ENCODE measurements at places on chromosomes 7 and 10.
A peak's percentile ranks its signal among the peaks of the same experiment; 100 is the strongest.

DNA sequence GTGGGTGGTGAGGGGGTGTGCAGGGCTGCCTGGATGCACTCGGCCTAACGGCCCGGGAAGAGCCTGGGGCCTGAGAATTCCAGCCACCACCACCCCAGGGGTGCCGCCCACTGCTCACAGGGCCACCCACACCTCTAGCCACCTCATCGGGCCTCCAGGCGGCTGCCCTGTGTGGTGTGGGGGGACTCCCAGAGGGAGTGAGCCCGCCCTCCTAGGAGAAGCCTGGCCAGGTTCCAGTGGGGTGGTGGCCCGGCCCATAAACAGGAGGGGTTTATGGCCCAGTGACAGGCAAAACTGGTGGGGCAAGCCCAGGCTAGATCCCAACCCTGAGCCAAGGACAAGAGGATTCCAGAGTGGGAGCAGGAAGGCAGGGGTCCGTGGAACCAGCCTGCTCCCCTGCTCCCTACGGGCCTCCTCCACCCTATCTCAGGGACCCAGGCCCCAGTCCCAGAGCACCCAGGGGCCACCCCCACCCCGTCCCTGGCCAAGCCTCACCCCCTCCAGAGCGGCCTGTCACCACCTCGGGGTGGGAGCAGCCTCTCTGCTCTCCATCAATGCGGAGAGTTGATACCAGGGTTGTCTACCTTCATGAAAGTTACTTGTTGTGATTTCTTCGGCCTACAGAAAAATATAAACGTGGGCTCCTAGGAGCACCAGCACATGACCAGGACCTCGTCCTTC lies 20.2 kb upstream of the PDGFA start:
- peak; percentile 78 for DNase-seq

DNA sequence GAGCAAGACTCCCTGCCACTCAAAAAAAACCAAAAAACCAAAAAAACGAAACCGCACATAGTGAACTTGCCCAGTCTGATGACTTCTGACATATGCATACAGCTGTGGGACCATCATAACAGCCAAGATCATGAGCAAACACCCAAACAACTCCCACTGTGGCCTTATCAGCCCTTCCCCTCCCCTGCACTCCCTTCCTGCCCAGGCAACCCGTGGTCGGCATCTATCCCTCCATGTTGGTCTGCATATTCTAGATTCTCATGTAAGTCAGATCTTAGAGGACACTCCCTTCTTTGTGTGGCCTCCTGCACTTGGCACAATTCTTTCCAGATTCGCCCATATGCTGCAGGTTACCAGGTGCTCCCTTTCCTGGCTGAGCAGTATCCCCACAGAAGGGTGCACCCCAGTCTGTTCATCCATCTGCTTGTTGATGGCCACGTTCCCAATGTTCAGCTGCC lies 72.8 kb downstream of the GNA12 start:
- no peak for DNase-seq

- no peak for DNase-seq
These were observed 38.9 kb upstream of the KAT6B start for GRCh38 chr10:74787457-74787856.

GRCh38 chr7:139771001-139771956 lies 6.5 kb downstream of the HIPK2 start:
- peak; percentile 92 for DNase-seq

DNA sequence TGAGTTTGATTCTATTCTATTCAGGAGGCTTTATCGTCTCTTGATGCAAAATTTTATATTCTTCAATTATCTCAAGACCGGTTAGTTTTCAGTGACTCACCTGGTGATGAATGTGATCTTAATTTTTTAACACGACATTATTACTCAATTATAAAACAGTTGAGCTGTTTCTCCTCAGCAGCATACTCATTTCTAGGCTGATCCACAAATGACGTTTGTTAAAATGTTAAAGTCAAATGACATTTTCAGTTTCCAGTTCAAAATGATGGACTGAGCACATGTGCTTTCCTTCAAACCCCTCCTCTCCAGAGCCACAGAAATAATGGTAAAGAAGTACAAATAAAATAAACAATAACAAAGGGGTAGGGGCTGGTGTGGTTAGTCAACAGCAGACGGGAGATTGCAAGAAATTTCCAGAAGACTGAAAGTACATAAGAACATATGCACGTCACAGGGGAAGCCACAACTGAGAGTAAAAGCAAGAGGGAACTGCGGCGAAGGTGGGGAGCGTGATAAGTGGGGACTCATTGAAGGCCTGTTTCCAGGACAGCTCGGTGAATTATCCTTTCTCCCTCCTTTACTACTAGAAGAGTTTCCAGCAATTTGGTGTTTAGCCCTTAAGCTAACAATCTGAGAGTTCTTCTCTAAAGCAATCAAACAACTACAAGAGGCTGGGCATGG lies 10.9 kb downstream of the MACROH2A2 start:
- DNase-seq, result no peak

DNA sequence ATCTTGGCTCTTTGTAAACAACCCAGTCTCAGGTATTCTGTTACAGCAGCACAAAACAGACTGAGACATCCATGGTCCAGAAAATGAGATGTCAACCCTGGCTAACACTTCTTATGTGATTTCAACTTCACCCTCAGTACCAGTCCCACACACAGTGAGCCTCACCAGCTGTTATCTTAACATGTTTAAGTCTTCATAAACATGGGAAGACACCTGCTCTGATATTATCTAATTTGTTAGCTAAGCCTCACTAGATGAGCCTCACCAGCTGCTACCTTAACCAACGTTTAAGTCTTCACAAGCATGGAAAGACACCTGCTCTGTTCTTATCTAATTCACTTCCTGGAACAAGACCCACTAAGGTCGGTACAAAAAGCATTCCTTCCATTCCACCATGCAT lies 130.8 kb downstream of the CALN1 start:
- no peak for DNase-seq

- no peak for DNase-seq
These were observed 222.7 kb upstream of the DPP6 start for GRCh38 chr7:153829525-153829924.

GRCh38 chr7:152596824-152597223 lies 79.1 kb downstream of the XRCC2 start:
- no peak for DNase-seq

DNA sequence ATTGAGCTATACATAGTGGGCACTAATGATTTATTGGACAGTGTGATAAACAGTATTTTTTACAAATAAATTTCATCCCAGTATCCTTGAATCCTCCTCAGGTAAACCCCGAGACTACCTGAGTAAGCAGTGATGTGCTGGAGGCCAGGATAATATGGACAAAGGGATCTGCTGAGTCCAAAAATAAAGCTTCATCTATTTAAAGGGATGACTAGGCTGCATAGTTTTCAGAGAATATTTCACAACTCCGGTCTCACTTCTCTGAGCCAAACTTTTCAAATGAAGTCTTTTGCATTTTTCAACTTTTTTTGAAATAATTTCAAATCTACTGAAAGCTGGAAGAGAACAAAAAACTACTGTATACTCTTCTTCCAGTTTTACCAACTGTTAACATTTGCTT lies 2.5 kb downstream of the ACTR3B start:
- DNase-seq, result peak; percentile 54

- DNase-seq, result peak; percentile 69
These were observed 39.7 kb downstream of the CDC14C start for GRCh38 chr7:48964074-48964473.

DNA sequence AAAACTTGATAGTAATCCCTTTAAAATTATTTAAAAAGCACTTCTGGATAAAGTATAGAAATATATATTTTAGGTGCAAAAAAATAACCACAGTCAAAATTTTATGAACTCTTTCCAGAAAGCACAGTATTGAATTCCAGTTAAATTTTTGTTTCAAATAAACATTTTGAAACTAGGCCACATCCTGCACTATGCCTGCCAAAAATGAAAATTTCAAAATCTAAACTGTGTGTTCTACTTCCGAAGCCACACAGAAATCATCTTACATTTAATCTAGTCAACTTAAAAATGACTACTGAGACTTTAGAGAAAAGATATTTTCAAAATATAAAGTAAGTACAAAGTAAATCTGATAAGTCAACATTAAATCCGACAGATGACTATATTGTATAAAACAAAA lies 50.0 kb downstream of the MAGI2 start:
- DNase-seq, result no peak

DNA sequence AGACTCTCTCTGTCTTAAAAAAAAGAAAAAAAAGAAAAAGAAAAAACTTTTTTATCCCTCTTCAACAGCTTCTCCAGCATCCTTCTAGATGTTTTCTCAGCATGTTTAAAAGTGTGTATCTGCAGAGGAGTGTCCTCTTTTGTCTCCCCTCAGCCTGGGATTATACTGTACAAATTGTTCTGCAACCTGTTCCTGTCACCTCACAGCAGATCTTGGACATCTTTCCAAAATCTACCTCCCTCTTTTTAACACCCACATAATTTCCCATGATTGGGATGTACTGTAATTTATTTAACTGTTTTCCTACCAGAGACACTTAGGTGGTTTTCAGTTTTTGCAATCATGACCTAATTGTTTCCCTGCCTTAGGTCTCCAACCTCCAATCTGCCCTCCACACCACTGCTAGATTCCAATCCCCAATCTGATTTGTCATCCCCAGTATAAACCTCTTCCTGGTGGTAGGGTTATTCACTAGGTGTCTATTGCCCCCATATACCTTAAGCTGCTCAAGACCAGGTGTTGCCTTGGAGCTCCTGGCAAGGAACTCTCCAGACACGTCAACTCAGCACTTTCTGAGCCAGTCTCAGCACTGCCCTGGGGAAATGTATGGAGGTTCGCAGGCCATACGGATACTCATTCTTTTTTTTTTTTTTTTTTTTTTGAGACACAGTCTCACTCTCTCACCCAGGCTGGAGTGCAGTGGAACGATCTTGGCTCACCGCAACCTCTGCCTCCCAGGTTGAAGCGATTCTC lies 17.6 kb upstream of the DDIT4 start:
- DNase-seq, result no peak

DNA sequence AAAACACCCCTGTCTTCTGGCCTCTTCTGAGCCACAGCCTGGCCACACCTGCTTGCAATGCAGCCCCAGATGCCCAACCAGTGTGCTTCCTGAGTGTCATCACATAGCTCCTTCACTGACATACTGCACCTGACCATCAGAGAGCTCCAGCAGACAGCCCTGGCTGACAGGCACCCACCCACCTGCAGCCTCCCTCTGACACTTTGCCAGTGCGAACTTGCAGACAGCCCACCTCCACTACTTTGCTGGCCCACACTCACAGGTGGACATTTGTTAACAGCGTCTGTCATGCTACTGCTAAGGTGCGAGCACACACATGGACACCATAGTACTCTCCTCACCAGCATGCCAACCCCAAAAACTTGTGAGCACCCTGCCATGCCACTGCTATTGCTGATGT lies 740.1 kb downstream of the DNAJB9 start:
- DNase-seq, result no peak

- DNase-seq, result no peak
These were observed 397.2 kb downstream of the TCERG1L start for GRCh38 chr10:130914367-130914766.

GRCh38 chr7:39184391-39184790 lies 206.7 kb downstream of the POU6F2 start:
- no peak for DNase-seq

GRCh38 chr10:91460681-91461080 lies 50.5 kb downstream of the HECTD2 start:
- peak; percentile 38 for DNase-seq

DNA sequence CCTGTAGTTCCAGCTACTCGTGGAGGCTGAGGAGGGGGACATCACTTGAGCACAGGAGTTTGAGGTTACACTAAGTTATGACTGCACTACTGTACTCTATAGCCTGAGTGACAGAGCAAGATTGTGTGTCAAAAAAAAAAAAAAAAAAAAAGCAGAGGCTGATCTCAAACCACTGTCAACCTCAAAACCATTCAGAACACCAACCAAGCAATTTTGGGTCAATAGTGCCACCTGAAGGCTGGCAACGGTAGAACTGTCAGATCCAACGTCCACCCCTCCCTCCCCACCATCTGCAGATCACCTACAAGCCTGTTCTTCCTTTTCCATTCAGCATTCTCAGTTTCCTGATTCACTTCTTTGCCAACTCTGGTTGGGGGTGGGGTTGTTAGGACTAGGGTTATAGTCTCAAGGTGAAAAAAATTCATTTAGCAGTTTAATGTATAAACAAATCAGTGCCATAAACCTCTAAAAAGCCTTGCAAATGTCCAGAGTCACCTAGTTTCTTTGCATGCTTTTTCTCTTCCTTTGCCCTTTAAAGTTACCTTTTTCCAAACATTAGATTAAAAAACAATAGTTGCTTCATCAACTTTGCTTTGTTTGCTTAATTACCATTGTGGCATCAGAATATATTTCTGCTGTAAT lies 2.6 kb downstream of the MRPS33 start:
- peak; percentile 60 for DNase-seq

DNA sequence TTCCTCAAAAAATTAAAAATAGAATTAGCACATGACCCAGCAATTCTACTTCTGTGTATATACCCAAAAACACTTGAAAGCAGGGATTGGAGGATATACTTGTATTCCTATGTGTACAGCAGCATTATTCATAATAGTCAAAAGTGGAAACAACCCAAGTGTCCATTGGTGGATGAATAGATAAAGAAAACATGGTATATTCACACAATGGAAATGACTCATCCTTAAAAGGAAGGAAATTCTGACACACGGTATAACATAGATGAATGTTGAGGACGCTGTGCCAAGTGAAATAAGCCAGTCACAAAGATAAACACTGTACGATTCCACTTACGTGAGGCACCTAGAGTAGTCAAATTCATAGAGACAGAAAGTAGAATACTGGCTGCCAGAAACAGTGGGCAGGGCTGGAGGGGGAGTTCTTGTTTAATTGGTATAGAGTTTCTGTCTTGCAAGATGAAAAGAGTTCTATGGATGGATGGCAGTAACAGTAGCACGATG lies 26.6 kb upstream of the KAT6B start:
- DNase-seq, result peak; percentile 92

DNA sequence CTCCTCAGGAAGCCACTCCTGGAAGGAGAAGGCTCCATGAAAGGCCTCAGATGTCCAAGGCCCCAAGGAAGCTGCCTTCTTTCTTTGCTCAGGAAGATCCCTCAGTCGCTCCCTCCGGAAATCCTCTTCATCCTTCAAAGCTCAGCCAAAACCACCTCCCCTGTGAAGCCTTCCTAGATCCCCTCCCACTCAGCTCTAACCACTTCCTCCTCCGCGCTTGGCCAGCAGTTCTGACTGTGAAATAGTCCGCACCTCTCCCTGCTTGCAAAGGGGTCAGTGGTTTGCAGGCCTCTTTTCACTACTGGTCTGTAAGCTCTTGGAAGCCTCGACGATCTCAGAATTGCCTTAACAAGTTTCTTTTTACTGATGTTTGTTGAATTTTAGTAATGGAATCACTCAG lies 23.9 kb downstream of the PYROXD2 start:
- DNase-seq, result no peak

DNA sequence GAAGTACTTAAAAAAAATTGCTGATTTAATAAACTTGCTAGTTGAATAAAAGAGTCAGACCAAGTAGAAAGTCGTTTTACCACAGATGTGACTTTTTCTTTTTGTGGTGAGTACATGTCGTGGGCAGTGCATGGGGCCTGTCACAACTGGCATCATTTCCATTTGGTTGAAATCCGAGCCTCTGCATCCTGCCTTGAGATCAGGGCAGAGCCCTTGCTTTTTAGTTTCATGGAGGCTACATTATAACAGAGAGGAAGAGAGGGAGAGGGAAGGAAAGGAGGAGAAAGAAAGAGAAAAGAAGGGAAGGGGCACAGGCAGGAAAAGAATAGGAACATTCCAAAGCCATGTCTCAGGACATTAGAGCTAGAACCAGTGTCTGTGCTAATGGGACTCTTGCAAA lies 20.4 kb upstream of the INSYN2A start:
- peak; percentile 36 for DNase-seq

GRCh38 chr10:125768219-125768855 lies 7.3 kb downstream of the MMP21 start:
- peak; percentile 41 for DNase-seq

GRCh38 chr10:6625428-6625827 lies 45.4 kb upstream of the PRKCQ start:
- no peak for DNase-seq

All from fibroblast of skin of right biceps (primary cell).